Stimulated activated effector memory CD8-positive, alpha-beta T cell treated with anti-CD3 and anti-CD28 coated beads, Interleukin-12 subunit alpha, Interleukin-12 subunit beta, amount 100 ng/mL, for 72 hours (primary cell): ENCODE measurements at places on chromosomes 5 and 9.

- DNase-seq: no peak
Measured at GRCh38 chr9:21988056-21988990, 5.9 kb downstream of the CDKN2A start.

DNA sequence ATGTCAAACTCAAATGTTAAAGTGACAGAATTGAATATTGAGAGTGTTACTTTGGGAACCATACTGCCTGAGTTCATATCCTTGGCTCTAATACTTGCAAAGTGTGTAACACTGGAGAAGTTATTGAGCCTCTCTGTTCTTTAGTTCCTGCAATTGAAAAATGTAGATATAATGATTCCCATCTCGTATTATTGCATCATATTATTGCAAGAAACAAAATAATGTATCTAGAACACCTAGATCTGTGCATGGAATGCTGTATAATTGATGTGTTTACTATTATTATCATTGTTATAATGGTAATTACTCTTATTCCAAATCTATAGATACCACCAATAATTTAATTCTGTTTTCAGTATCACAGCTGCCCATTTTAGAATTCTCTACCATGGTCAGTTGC lies 310.3 kb downstream of the GABRG2 start:
- no peak for DNase-seq

GRCh38 chr5:133389066-133389590 lies 223.2 kb downstream of the FSTL4 start:
- DNase-seq: no peak

GRCh38 chr5:118862596-118862995 lies 125.8 kb downstream of the DTWD2 start:
- DNase-seq: no peak

- no peak for DNase-seq
Measured at GRCh38 chr5:126098330-126099017, 324.7 kb upstream of the GRAMD2B start.

GRCh38 chr9:78236551-78236910 lies 656 bp downstream of the CEP78 start:
- DNase-seq: no peak

DNA sequence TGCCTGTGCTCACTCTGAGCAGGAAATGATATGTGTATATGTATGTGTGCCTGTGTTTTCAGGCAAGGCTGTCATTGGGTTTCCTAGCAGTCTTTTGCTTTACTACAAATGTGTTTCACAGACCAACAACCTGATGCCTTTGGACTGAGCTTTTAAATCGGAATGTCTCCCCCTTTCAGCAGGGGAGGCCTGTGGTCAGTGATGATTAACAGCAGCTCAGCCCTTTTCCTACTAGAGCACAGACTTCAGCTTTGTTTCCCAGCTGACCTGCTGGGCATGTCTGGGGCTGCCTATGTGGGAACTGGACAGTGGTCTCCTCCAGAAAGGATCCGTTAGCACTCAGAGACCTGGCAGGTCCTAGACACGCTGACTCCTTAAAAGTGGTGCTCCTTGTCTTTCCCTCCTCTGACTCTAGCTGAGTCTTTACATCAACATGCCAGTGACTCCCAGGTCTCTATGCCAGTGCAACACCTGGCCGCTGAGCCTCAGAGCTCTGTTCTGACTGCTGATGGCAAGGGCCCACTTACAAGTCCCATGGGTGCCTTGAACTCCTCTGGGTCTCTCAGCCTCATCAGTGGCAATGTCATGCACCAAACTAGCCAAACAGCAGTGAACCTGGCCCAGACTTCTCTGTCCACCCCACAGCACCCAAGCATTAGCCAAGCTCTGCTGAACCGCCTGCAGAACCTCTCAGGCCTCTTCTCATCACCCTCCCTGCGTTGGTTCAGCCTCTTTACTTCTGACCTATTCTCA lies 7.7 kb downstream of the MACROH2A1 start:
- DNase-seq: peak; percentile 47

GRCh38 chr5:119088438-119088837 lies 17.6 kb downstream of the DMXL1 start:
- DNase-seq: no peak

GRCh38 chr5:111685969-111686368 lies 71.0 kb downstream of the NREP start:
- DNase-seq: no peak

DNA sequence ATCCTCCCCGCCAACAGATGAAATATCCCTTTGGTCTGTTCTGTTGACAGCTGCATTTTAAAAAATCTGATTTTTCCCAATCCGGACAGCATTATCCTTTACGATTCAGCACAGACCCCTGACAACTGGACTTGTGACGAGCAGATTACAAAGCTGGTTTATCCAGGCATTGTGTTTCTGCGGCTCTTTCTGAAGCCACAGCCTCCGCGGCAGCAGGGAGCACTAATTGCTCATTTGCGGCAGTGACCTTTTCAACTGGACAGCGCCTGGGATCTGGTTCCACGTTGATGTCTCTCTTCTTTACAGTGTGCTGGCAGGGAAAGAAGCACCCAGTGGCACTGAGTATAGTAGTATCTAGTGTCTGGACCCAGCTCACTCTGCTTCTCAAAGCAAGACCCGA lies 351.2 kb downstream of the ZNF608 start:
- DNase-seq: no peak

- no peak for DNase-seq
Measured at GRCh38 chr5:166329149-166329800, 1962.2 kb upstream of the WWC1 start.

- no peak for DNase-seq
Measured at GRCh38 chr9:2559192-2560152, 62.1 kb upstream of the VLDLR start.

DNA sequence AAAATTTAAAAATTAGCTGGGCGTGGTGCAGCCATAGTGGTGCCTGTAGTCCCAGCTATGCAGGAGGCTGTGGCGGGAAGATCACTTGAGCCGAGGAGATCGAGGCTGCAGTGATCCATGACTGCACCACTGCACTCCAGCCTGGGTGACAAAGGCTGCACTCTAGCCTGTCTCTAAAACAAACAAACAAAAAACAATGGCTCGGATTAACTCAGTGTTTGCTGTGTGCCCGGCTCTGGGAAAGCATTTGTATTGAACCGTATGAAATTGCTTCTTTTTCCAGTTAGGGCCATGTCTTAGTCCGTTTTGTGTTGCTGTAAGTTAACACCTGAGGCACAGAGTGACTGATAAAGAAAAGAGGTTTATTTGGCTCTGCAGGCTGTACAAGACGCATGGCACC lies 62.6 kb downstream of the CFAP77 start:
- no peak for DNase-seq

DNA sequence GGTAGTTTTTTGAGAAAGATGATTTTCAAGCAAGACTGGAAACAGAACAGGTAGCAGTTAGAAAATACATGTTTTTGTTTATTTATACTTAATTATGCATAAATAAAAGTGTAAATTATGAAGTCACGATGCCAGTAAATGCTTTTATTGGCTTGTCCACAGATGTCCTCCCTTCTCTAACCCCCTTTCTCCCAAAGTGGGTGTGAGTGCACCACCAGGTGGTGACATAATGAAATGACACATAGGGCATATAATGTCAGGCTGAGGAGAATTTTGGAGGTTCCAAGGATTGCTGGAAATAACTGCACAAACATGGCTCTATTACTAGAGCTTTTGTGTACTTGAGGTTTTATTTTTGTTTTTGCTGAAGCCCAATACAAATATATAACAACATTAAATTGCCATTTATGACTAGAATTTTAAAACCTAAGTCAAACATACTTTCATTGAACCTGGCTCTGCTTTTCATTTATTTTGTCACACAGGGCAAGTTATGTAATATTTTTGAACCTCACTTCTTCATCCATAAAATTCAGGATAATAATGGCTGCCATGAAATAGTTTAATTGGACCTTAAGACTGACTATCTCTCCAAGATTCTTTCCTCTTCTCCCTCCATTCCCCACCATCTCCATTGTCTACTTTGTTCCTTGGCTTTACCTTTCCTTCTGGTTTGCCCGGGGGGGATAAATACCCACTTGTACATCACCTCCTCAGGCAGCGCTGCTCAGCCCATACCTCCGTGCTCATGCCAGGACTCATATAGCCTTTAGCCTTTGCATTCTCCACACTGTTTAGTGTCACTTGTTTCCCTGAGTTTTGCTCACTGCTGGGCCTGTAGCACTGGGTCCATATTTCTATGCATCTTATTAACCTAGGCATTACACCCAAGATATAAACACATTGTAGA lies 168.8 kb downstream of the PDE4D start:
- no peak for DNase-seq

GRCh38 chr5:158099571-158100105 lies 240.7 kb upstream of the CLINT1 start:
- no peak for DNase-seq

GRCh38 chr5:134432677-134433359 lies 21.1 kb upstream of the CDKN2AIPNL start:
- no peak for DNase-seq

DNA sequence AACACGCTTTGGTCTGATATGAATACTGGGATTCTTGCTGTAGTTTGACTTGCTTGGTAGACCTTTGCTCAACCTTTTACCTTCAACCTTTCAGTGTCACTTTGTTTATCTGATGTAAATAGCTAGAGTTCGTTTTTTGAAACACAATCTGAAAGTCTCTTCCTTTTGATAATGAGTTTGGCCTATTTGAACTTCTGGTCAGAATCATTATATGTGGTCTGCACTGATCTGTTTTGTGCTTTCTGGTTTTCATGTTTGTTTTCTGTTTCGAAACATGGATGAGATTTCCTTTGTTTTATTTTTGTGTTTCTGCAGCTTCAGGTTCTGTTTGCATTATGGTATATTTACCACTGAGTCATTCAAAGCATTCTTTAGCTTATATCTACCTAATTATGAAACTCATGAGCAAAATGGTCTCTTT lies 217.5 kb downstream of the GABBR2 start:
- DNase-seq: no peak

DNA sequence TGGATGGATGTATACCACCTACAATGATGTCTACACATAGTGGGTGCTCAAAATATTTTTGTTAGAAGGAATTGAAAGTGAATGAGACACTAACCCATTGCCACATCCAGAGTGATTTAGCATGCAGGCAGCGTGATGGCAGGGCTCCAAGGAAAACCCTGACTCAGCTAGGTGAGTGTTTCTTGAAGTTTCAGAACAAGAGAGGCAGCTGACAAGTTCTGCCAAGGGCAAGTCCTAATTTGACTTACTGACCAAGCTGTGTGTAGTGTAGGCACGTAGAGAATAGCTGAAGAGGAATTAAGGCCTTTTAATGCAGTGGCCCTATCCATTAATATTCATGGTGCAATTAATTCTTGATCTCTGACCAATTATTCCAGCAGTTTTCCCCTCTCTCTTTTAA lies 107.8 kb upstream of the ATP10B start:
- DNase-seq: no peak

GRCh38 chr5:138461343-138462125 lies 3.7 kb upstream of the EGR1 start:
- no peak for DNase-seq

GRCh38 chr9:83013867-83014605 lies 48.9 kb downstream of the RASEF start:
- DNase-seq: no peak

DNA sequence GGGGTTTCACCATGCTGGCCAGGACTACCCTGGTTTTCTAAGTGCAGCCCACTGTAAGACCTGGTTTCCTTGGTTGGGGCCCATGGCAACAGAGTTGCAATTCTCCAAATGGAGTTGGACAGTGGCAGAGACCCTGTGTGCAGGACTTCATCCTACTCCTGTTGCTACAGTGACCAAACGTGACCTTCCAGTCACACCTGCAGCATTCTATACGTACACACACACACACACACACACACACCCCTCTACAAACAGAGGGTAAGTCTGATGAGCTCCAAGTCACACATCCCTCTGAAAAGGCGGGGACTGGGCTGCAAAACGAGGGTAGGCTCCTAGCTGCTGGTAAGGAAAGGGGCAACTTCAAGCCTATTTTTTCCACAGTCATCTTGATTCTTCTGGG lies 23.6 kb downstream of the LHFPL2 start:
- DNase-seq: no peak

DNA sequence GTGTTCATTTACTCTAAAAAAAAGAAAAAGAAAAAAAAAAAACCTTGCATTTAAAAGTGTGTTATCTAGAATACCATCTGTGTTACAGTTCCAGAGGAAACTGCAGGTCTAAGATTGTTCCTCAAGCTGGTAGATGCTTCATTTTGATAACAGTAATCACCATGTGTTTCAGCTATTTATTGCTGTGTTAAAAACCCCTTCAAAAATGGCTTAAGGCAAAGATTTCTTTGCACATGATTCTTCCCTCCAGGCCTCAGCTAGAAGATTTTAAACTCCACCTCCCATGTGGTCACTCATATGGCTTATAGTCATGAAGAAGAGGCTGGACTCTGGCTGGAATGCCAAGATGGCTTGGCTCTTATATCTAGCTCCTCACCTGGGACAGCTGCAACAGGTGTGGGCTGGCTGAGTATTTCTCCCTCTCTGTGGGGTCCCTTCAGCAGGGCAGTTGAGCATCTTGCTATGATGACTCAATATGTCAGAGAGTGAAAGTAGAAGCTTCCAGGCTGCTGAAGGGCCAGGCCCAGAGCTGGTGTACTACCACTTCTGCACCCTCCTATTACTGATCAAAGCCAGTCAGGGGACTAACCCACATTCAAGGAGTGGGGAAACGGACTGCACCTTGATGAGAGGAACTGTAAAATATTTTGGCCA lies 920.4 kb upstream of the DMAC1 start:
- DNase-seq: no peak

GRCh38 chr5:777756-778161 lies 6.8 kb downstream of the ZDHHC11B start:
- no peak for DNase-seq

GRCh38 chr9:117305454-117305853 lies 109.4 kb downstream of the ASTN2 start:
- DNase-seq: no peak

- DNase-seq: no peak
Measured at GRCh38 chr5:154288145-154288544, 97.6 kb downstream of the GALNT10 start.

DNA sequence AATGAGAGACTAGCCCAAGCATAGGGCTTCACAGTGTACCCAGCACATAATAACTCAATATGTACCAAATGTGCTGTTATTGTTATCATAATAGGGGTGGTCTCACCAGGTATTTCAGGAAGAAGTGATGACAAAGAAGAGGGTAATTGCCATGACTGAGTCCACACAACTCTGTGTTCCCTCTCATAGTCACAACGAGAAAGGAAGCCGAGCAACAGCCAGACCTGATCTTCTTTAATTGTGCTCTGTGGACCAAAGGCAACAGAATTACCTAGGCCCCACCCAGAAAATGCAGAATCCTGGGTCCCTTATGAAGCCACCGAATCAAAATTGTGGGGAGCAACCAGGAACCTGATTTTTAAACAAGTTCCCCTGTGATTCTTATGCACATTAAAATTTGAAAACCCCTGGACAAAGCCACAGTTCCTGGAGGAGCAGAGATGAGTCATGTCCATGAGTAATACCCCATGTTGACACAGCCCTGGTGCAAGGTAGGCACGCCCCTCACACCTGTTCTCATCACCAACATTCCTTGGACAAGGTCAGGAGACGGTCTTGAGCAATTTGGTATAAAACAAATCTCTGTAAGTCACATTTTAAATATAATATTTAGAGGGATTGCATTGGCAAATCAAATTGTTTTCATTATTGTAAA lies 5.2 kb downstream of the FGF1 start:
- no peak for DNase-seq
